DMS 273 treated with DMSO at 0.1 percent for 48 hours (cell line): ENCODE measurements at places on chromosomes 4 and X.

- DNase-seq, result no peak
These were observed 193.1 kb downstream of the SLIT2 start for GRCh38 chr4:20444599-20445337.

DNA sequence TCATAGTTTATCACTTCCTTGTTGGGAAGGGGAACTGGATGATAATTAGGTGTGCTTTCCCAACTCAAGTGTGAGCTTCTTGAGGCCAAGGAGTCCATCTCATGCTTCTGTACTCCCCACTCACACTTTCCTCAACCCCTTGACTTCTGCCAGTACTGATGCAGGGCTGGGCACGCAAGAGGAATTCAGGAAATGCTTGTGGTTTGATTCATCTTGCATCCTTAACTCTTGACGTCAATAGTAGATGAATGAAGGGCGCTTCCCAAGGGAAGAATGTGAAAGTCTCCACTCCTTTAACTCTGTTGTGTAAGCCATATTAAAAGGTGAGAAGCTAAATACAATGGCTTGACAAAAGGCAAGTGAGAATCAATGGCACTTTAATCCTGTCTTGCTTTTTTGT, 101.8 kb downstream of the AGTR2 start:
- DNase-seq, result no peak

- DNase-seq, result no peak
These were observed 1024.1 kb downstream of the RPA4 start for GRCh38 chrX:97907791-97908190.

DNA sequence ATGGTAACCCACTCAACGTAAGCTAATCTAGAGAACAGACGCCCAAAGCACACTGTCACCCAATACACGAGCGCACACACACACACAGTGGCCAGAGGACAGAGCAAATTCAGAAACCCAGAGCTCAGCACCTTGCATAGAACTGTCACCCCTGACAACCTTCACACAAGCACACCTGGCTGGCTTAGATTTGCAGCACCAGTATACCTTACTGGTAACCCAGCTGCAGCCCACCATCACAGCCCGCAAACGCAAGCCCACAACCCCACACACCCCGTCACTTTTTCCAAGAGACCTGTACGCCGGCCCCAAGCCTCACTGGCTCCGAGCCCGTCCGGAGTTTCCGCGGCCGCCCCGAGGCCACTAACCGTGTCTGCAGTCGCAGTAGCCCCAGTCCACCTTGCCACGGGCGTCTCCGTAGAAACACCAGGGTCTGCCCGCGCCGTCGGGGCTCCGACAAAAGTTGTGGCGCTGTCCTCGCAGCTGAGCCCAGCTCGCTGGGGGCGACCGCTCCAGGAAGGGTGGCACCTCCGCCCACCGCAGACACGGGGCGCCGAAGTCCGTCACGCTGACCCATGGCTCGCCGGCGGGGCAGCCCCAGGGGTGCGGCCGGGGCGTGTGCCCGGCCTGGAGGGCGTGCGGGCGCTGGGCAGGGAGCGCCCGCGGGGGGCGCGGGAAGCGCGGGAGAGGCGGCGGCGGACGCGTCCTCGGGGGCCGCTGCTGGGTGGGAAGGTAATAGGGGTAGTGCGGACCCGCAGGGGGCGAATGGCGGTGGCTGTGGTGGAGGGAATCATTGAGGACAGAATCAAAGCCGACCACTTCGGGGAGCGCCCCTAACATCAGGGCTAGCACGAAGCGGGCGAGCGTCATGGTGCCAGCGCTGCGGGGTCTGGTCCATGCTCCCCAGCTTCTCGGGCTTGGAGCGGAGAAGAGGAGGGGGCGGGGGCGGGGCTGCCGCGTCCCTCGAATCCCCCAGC, 664 bp downstream of the PRSS12 start:
- DNase-seq, result no peak

DNA sequence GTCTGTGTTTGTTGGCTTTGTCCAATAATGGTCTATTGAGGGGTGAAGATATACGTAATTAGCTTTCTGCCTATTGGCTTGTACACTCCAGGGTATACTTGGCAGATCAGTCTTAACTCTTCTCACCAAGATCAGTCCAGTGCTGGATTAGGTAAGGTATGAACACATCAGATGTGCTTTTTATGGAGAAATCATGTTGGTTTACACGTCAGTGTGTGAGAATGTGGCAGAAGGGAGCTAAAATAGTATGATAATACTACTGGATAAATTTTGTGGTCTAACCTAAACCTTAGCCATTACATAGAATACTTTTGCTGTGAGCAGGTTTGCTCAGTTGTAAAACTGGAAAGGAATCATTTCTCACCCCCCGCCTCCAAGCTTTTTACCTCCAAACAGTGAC, 4.2 kb downstream of the PDHA1 start:
- DNase-seq, result no peak

DNA sequence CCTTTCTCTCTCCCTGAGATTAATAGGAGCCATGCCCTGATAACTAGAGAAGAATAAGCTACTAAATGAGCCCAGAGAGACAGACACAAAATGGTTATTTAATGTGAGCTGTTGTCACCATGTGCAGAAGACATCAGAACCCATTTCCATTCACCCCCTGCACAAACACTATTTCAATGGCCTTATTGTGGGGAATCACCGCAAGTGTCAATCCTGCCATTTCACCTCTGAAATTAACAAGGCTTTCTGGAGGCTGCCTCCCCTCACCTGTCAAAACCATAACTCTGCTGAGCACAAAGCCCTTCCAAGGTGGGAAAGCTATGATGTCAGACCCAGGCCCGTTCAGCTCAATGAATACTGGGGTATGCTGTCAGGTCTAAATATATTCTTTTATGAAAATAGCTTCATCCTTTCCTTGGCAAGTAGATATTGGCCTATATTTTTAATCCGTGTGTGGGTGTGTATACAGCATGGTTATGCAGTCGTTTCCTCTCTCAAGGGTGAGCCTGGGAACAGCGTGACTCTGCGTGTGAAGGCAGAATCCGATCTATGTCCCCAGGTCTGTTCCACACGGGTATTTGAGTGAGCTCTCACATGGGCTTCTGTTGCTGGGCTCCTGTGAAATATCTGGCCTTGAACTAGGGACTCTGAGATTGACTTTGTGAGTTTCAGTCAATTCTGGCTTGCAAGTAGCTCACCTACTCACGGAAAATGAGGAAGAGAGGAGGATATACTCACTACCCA, 266.3 kb downstream of the FBXW7 start:
- DNase-seq, result no peak

GRCh38 chrX:46754586-46755061, 4.3 kb downstream of the SLC9A7 start:
- no peak for DNase-seq

DNA sequence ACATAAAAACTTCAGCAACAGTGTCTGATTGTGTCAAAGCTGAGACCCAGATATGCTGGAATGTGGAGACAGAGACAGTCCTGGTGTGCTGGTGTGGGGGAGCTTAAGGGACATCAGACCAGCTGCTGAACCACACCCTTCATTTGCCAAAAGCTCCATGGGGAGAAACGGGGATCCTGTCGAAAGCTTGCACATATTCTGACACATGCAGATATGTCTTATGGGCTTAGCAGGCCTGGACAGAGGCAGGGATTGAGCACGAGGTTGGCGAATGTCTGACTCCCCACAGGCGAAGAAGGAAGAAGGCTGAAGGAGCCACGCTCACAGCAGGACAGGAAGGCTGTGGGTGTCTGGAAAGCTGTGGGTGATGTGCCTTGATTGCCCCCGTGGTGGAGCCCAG, 72.1 kb upstream of the ACSL1 start:
- no peak for DNase-seq

- no peak for DNase-seq
These were observed 43.4 kb upstream of the SEC24B start for GRCh38 chr4:109390115-109390768.

- no peak for DNase-seq
These were observed 608.3 kb upstream of the PCDH10 start for GRCh38 chr4:132540797-132541196.

DNA sequence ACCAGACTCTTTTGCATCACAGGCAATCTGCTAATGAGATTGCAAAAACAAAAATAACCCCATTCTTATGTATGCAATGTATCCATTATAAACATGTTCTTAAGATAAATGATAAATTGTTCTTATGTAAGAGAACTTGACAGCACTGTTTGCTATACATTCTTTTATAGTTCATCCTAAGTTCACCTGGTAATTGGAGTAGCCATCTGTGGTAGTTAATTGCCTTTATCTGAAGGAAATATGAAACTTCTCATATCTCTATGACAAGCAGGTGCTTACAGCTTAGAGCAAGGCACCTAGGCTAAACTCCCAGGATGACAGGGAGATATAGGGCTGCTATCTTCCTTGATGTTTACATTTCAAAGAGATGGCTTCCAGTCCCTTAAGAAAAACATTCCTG, 21.3 kb upstream of the CLCN5 start:
- no peak for DNase-seq

GRCh38 chr4:58602731-58603359, 1492.7 kb upstream of the IGFBP7 start:
- DNase-seq, result peak; percentile 3

DNA sequence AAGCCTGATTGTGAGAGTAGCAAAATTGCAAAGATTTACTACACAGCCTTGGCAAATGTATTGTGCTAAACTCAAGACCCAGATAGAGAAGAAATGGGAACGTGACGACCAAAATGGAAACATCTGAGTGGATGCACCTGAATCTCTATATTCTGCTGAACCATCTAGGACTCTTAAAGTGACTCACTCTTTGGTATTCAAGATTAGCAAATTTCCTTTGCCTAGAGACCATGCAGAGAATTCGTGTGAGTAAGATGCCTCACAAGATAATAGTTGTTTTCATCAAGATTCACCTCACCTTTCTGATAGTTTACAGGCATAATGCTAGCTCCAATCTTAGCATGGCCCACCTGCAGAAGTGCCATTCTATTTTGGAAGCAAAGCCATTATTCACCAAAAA, 14.4 kb upstream of the ATOH1 start:
- DNase-seq, result no peak
